Activated T-cell treated with anti-CD3 and anti-CD28 coated beads for 4 hours (primary cell): ENCODE measurements at places on chromosomes 6 and 20.
A peak's percentile ranks its signal among the peaks of the same experiment; 100 is the strongest.

DNA sequence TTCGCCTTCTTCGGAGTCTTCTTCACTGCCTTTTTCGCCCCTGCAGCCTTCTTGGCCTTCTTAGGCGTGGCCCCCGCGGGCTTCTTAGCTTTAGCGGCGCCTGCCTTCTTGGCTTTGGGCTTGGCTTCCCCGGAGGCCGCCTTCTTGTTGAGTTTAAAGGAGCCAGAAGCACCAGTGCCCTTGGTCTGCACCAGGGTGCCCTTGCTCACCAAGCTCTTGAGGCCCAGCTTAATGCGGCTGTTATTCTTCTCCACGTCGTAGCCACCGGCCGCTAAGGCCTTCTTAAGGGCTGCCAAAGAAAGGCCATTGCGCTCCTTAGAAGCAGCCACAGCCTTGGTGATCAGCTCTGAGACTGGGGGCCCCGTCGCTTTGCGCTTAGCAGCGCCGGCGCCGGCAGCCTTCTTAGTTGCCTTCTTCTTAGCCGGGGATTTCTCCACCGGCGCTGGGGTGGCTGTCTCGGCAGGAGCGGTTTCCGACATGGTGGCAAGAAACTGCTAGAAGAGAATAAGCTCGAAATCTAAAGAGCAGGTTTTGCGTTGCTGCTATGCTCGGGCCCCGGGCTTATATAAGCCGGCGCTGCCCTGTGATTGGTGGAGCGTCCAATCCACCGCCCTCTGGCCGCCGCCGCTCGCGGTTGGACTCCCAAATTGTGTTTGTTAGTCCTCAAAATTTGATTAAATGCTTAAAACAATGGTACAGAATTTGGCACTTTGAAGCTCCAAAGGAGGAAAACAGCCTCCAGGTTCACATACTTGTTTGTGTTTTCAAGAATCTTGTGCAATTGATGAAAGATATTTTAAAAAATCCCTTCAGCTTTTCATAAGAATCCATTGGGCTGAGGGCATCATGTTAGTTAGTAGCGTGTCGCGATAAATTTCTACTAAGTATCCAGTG lies 44.9 kb downstream of the OR2B2 start:
- peak; percentile 39 for DNase-seq

GRCh38 chr6:169723991-169724493 lies 258 bp downstream of the PHF10 start:
- DNase-seq: peak; percentile 23

DNA sequence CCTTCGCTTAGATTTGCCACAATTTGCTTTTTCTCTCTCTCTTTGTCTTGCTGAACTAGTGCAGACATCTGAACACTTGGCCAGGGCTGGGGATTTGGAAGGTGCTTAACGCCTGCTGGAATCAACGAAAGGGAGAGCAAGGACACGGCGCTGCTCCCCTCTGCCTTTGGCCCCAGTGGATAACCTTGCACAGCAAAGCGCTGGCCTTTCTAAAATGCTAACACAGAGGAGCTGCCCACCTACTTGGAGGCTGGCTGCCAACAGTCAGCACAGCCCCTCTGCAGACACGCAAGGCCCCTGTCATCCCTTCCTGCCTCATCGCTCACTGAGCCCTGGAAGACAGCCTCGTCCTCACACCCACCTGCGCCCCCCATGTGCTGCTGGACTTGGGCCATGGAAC lies 37.5 kb downstream of the C20orf203 start:
- no peak for DNase-seq

- no peak for DNase-seq
Observed at GRCh38 chr6:116572162-116572561, 858 bp downstream of the RWDD1 start.

GRCh38 chr6:80544976-80545722 lies 438.7 kb downstream of the BCKDHB start:
- no peak for DNase-seq

DNA sequence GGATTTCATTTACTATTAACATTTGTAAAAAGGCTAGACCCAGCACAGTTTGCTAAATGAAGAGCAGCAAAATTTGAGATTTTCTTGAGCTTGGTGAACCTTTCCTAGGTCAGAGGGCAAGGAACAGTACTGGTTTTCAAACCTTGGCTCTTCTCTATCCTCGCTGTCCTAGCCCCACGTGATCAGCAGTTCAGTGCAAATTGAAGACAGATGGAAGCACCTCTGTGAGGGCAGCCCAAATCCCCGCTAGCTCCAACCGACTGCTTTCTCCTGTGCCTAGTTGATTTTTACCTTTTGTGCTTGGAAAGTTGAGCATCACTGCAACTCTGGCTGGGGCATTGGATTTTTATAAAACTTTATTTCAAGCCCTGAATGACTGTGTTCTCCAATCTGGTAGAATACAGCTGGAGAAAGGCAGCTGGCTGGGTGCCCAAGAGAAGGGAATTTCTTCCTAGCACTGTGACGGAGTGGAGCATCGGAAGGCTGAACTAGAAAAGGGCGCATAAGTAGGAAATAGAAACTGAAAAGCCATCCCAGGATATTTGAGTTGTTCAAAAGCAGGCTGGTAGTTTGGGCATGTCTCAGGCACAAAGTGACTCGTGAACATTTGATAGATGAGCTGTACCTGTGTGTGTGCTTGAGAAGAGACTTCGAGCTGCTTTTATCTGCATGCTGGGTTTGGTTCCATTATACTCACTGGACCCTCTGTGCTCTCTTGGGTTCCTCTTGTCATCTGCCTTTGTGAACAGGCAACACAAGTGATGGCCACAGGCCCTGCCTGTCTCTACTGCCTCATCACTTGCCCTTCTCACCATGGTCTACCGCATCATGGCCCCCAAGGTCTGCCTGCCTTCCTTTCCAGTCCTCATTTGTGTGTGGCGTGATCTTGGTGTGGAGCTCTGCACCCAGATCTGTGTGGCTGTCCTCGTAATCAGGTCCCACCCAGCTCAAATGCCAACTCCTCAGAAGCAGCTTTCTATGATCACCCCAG lies 2.3 kb downstream of the RNF114 start:
- no peak for DNase-seq

DNA sequence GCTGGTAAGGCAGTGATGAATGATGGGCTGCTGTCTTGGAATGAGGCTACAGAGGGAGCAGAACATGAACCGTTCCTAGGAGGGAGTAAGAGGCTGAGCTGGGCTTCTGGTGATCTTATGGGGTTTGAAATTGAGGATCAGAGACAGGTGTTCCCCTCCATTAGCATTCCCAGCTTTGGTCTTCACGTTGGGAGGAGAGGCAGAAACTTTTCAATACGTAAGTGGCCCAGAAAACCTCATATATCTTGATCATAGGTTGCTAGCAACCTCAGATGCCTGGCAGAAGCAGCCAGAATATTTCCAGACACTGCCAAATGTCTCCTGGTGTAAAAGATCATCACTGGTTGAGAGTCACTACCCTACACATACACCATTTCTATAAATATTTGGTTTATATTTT lies 167.1 kb downstream of the INSM1 start:
- DNase-seq: no peak

DNA sequence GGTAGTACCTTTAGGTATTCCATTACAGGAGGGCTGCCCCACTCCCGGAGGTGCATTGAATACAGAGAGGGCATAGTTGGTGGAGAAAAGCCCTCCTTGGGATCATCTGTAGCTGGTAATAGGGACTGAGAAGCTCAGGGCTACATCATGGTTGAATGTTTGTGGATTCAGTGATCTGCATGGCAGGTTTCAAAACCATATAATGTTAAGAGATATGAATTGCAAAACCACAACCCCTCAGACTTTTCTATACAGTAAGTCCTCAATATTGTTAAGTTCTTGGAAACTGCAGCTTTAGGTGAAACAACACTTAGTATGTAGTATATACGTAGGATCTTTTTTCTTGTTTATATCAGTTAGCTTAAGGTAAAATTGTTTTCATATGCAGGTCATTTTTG lies 11.3 kb downstream of the TULP4 start:
- DNase-seq: no peak

- DNase-seq: no peak
Observed at GRCh38 chr20:61949363-61949713, 116.3 kb downstream of the TAF4 start.

- DNase-seq: no peak
Observed at GRCh38 chr20:45269754-45270270, 15.4 kb upstream of the SLPI start.

- no peak for DNase-seq
Observed at GRCh38 chr20:10632721-10633509, 40.9 kb downstream of the JAG1 start.

- no peak for DNase-seq
Observed at GRCh38 chr6:109781001-109781400, 89.9 kb downstream of the FIG4 start.

- no peak for DNase-seq
Observed at GRCh38 chr6:116894669-116895068, 17.6 kb downstream of the RFX6 start.

- no peak for DNase-seq
Observed at GRCh38 chr20:11084508-11084907, 410.7 kb upstream of the JAG1 start.

- no peak for DNase-seq
Observed at GRCh38 chr6:131163886-131164285, 28.6 kb downstream of the AKAP7 start.

DNA sequence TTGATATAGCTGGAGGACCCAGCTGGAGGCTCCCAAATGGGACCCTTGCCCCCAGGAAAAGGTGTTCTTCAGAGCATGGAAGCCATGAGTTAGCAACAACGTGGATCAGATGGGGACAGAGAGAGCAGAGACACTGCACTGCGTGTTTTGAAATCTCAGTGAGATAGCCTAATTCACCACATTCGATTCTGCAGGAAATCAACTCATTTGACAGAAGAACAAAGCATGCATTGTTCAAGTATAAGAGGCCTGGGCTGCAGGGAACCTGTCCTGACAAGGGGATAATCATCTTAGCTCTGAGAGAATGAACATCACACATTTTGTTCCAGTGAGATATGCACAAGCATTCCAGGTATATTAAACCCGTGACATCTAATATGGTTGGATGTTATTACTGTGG lies 450.2 kb downstream of the CDH26 start:
- no peak for DNase-seq

GRCh38 chr20:20839771-20840170 lies 127.3 kb upstream of the RALGAPA2 start:
- no peak for DNase-seq

DNA sequence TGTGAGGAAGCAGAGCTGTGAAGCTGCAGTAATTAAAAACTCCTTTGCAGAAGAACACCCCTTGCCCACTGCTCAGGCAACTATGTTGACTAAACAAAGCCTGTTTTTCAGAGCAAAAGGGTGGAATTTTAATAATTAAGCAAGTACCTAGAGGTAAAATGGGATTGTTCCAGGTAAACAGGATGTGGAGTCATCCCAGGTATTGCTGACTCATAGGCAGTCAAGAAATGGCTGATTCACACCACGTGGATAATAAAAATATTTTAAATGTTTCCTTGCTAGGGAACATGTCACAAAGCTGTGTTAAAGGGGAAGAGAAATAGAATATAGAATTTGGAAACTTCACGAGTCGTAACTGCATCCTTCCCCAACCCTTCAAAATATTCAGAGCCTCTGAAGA lies 491.8 kb downstream of the BTBD3 start:
- no peak for DNase-seq

DNA sequence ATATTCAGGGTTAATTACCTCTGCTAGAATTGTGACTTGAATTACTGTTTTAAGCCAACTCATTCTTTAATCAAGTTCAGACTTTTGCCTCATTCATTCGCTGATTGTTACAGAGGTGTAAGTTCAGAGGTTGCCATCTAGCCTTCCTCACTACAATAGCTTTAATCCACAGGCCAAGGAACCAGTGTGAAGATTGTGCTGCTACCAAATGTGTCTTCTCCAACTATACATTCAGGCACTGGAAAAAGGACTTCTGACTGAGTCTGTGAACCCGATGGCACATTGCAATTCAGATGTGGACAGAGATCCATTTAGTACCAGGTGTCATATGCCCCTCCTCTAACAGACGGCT lies 111.2 kb upstream of the ADGRF1 start:
- no peak for DNase-seq

DNA sequence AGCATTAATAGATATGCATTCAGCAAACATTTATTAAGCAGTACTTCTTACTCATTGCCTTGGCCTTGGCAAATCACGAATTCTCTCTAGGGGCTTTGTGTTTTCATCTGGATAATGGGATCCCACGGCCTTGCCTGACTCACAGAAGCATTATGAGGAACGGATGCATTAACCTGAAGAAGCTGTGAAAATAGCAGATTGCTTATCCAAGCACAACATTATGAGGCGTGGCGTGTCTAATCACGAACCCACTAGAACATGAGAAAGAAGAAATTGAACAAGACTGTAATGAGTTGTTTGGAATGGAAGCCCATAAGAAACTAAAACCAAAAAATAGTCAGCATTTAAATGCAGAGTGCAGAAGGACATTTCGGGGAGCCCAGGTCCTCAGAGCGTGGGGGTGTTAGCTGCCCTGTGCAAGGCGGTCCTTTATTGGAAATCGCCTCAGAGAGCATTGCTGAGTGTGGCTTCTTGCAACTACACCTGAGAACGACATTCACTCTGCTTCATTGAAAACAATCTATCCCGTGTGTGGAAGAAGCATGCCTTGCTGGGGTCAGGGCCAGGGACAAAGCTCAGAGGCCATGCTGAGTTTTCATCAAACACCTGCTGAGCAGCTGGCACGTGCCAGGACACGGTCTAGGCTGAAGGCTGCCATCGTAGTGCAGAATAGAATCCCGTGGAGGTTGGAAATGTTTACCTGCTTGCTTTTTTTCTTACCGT lies 179.9 kb downstream of the ZDHHC14 start:
- DNase-seq: no peak

- DNase-seq: no peak
Observed at GRCh38 chr20:16111852-16112412, 461.3 kb downstream of the KIF16B start.

- no peak for DNase-seq
Observed at GRCh38 chr6:155245831-155246230, 18.0 kb upstream of the CLDN20 start.

GRCh38 chr6:156778454-156779205 lies 1.5 kb downstream of the ARID1B start:
- DNase-seq: peak; percentile 45

GRCh38 chr6:28648878-28649375 lies 123.2 kb downstream of the GPX5 start:
- DNase-seq: no peak

GRCh38 chr6:111987295-111987694 lies 66.6 kb upstream of the CCN6 start:
- DNase-seq: no peak

DNA sequence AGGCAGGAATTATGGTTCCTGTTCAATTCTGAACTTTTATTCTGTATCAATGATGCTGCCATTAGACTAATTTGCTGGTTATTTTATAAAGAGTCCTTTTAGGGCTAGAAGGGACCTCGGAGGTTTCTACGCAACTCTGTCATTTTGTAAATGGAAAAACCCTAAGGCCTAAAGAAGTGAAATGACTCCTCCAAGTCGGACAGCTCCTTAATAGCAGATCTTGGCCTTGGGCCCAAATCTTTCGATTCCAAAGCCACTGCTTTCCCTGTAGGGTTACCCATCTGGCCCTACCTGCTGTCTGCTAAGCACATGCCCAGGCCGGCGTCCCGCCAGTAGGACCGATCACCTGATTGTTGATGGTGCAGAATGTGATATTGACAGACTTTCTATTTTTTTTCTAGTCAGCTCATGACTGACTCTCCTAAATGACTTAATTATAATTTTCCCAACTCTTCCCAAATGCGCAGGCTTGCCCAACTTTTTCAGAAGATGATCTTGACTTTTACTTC lies 40.2 kb downstream of the PLEKHG1 start:
- DNase-seq: no peak

- DNase-seq: no peak
Observed at GRCh38 chr6:36504982-36505381, 42.3 kb downstream of the STK38 start.

- no peak for DNase-seq
Observed at GRCh38 chr6:78911218-78911940, 44.0 kb downstream of the IRAK1BP1 start.
